ENCODE measurements at places on chromosomes 13 and 19. TPM values are rescaled to one million over a fixed set of nuclear protein-coding genes. Genes with fewer than 3 reads are reported as not detected.

The AKT2 gene
- 53.3 TPM for total RNA-seq

The ATP4B gene
- not detected for total RNA-seq

The WDR62 gene
- total RNA-seq, result 0.50 TPM

The SPRED3 gene
- total RNA-seq, result 0.66 TPM

DNA sequence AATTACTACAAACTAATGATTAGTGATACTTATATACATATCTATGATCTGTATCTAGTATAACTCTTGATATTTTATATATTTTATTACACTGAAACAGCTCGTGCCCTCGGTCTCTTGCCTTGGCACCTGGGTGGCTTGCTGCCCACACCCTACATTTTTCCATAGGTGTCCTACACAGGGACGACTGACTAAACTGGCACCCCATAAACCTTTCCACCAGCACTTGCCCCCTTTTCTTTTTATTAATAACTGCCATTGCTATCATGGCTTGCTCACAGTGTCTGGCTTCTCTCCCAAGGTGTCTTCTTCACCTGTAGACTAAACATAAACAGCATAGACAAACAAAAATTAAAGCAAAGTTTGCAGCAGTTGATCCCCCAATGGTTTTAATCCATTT, 30.4 kb downstream of the CLEC4M start:
- H3K27me3 ChIP-seq, result peaks cover 13% of the 10 kb centered on the region
- no peaks in the 10 kb centered on the region for H3K4me1 ChIP-seq
- no peak overlapping the region for H3K27ac ChIP-seq
- H3K4me3 ChIP-seq, result no peak overlapping the region
- H3K36me3 ChIP-seq, result no peaks in the 10 kb centered on the region
- DNase-seq, result no peak

DNA sequence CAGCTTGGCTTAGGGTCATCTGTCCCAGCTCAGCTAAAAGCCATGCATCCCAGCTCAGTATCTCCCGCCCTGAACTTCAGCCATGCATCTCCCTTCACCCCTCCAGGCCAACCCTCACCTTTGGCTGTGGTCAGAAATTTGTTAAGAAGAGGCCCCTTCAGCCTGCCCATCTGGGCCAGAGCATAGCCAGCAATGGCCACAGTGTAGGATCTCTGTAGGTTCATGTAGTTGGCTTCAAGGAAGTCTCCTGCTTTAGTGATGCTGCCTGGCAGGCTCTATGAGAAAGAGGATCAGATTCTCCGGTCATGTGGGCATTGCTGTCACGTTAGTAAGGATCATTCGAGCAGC, 16.6 kb upstream of the TNFSF14 start:
- H3K27ac ChIP-seq, result no peak overlapping the region
- no peak for DNase-seq
- H3K27me3 ChIP-seq, result peaks cover 7% of the 10 kb centered on the region
- no peaks in the 10 kb centered on the region for H3K36me3 ChIP-seq
- H3K4me1 ChIP-seq, result no peaks in the 10 kb centered on the region
- no peak overlapping the region for H3K4me3 ChIP-seq

DNA sequence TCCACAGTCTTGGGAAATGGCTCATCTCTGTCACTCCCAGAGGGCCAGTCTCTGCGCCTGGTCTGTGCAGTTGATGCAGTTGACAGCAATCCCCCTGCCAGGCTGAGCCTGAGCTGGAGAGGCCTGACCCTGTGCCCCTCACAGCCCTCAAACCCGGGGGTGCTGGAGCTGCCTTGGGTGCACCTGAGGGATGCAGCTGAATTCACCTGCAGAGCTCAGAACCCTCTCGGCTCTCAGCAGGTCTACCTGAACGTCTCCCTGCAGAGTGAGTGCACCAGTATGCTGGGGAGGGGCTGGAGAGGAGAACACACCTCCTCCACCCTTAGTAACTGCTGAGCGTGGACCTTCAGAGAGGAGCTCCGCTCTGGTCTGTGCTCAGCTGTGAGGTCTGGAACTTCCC, 2.3 kb downstream of the SIGLEC9 start:
- H3K36me3 ChIP-seq, result no peaks in the 10 kb centered on the region
- peak overlapping the region; percentile 7 for H3K27ac ChIP-seq
- peaks cover 73% of the 10 kb centered on the region for H3K27me3 ChIP-seq
- no peaks in the 10 kb centered on the region for H3K4me1 ChIP-seq
- H3K4me3 ChIP-seq, result peak overlapping the region; percentile 32

GRCh38 chr13:102401766-102402165, at the start of gene FGF14:
Gene FGF14, minus strand, starts transcription at chr13:102402048.
- DNase-seq, result no peak
- peak within 1 kb of the TSS; percentile 76 for H3K27ac ChIP-seq
- H3K27me3 ChIP-seq, result no peaks in the 10 kb centered on the region
- peaks cover 5% of the 10 kb centered on the region for H3K4me1 ChIP-seq
- H3K4me3 ChIP-seq, result peak within 1 kb of the TSS; percentile 69

GRCh38 chr13:19185865-19186645, 4.4 kb upstream of the TUBA3C start:
- H3K36me3 ChIP-seq, result no peaks in the 10 kb centered on the region
- H3K4me1 ChIP-seq, result no peaks in the 10 kb centered on the region
- no peak overlapping the region for H3K4me3 ChIP-seq
- DNase-seq, result peak; percentile 50
- no peaks in the 10 kb centered on the region for H3K27me3 ChIP-seq

- no peak overlapping the region for H3K27ac ChIP-seq
- H3K4me3 ChIP-seq, result no peak overlapping the region
- no peaks in the 10 kb centered on the region for H3K27me3 ChIP-seq
- H3K36me3 ChIP-seq, result no peaks in the 10 kb centered on the region
Observed at GRCh38 chr13:99821741-99822140, 149.8 kb downstream of the ZIC5 start.

GRCh38 chr13:21053231-21053630, 8.2 kb downstream of the LATS2 start:
- H3K36me3 ChIP-seq, result no peaks in the 10 kb centered on the region
- H3K4me3 ChIP-seq, result no peak overlapping the region
- H3K27me3 ChIP-seq, result no peaks in the 10 kb centered on the region

- H3K27ac ChIP-seq, result no peak overlapping the region
- H3K4me3 ChIP-seq, result no peak overlapping the region
Observed at GRCh38 chr13:42614436-42615035, 40.6 kb downstream of the TNFSF11 start.

- H3K4me1 ChIP-seq, result no peaks in the 10 kb centered on the region
- H3K27me3 ChIP-seq, result no peaks in the 10 kb centered on the region
- no peak overlapping the region for H3K4me3 ChIP-seq
- H3K36me3 ChIP-seq, result no peaks in the 10 kb centered on the region
- H3K27ac ChIP-seq, result no peak overlapping the region
Observed at GRCh38 chr13:27997904-27998522, 9.5 kb upstream of the URAD start.
